Endothelial cell (in vitro differentiated cells): ENCODE measurements at places on chromosomes 7 and 10. TPM values are rescaled to one million over a fixed set of nuclear protein-coding genes. Genes with fewer than 3 reads are reported as not detected.

DNA sequence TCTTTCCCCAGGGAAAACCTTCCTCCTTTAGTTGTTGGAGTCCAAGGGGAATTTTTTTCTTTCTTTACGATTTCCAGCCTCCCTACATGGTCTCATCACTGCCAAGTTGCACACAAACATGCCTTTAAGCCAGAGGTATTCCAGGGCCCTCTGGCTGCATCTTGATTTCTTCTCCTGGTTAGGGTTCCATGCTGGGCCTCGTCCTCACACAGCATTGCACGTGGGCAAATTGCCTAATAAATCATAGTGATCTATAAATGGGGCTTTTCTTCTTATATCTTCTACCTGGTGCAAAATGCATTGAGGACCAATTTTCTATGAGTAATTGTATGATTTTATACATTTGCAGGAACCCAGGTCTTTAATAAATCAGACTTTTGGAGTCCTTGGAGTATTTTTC is 284.2 kb downstream of the C7orf25 start:
- H3K36me3 ChIP-seq = no peaks in the 10 kb centered on the region
- H3K4me3 ChIP-seq = no peak overlapping the region
- peaks cover 4% of the 10 kb centered on the region for H3K27me3 ChIP-seq
- no peaks in the 10 kb centered on the region for H3K4me1 ChIP-seq
- DNase-seq = no peak

- H3K4me3 ChIP-seq = no peak overlapping the region
- no peak overlapping the region for H3K27ac ChIP-seq
- peaks cover 22% of the 10 kb centered on the region for H3K4me1 ChIP-seq
- H3K36me3 ChIP-seq = peaks cover 4% of the 10 kb centered on the region
- no peak for DNase-seq
These were observed 85.5 kb downstream of the SLC25A13 start for GRCh38 chr7:96236198-96237039.

- H3K27me3 ChIP-seq = peaks cover 14% of the 10 kb centered on the region
- no peak for DNase-seq
- H3K4me1 ChIP-seq = no peaks in the 10 kb centered on the region
- peaks cover 25% of the 10 kb centered on the region for H3K36me3 ChIP-seq
- no peak overlapping the region for H3K4me3 ChIP-seq
These were observed 206.0 kb downstream of the ZMYND11 start for GRCh38 chr10:341081-341740.

DNA sequence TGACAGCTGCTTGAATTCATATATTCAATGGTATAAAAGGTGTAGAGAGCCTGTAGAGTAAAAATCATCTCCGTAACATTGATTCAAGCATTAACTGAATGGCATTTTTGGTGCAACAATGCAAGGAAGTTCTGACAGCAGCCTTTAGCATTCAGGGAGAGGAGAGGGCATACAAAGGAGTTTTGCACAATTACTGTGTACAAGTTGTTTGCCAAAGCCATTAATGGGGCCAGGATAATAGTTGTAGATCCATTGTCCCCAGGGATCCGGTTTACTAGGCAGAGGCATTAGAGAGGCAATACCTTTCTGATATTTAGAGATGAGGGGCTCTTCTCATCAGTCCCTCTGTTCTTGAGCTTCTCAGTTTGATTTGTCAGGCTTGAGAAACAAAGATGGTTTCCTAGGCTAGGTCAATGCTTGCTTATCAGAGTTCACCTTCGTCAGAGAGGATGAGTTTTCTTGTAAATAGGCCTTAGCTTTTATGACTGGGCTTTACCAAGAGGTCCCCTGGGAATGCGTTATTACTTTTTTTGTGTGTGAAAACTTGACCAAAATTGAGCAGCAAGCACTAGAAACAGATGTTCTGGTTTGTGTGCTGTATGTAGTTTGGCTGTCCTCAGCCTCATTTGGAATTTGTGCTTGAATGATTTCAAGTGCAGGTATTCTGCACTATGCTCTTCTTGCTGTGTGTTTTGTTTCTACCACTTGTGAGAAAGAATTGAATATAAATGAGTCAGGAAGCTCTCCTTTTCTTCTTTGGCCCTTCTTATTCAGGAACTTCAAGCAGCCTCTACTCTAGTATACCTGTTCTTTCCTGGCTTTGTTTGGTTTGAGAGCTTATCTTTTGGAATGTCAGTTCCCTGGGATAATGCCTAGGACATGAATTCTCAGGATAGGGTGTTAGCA is 32.0 kb downstream of the SND1 start:
- peaks cover 37% of the 10 kb centered on the region for H3K36me3 ChIP-seq
- peak overlapping the region; percentile 74 for H3K4me3 ChIP-seq
- no peak for DNase-seq
- peaks cover 9% of the 10 kb centered on the region for H3K27me3 ChIP-seq

DNA sequence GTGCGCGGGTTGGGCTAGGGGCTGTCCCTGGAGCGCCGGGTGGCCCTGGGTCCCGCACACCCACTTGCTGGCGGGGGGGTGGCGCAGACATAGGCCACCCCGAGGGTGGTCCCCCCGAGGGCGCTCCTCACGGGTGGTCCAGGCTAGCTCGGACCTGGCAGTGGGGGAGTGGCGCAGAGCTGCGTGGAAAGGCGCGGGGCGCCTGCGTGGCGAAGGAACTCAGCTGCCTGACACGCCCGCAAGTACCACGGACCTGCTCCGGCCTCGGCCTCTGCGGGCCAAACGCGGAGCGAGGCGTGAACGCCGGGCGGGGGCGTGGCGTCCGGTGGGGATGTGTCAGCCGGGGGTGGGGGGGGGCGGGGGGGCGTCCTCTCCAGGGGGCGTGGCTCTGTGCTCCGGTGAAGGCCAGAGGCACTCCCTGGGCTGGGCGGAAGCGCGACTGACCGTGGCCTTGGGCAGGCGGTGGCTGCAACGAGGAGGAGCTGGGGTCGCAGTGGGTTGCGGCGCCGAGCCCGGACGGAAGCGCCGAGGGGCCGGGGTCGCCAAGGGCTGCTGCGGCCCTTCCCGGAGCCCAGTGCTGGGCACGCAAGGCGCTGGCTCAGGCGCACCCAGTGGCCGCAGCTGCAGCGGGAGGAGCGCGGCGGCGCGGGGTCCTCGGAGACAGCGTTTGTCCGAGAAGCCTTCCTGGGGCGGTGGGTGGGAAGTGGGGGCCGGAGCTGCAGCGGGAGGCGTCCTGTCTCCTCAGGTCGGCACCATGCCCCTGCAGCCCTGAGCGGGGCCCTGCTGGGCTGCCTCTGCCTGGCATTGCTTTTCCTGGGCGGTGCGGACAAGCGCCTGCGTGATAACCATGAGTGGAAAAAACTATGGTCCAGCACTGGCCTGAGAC is 58.9 kb upstream of the NUPR2 start:
- H3K27me3 ChIP-seq = peaks cover 8% of the 10 kb centered on the region
- no peak for DNase-seq
- no peak overlapping the region for H3K4me3 ChIP-seq
- H3K27ac ChIP-seq = no peak overlapping the region
- H3K36me3 ChIP-seq = peaks cover 19% of the 10 kb centered on the region

- no peak overlapping the region for H3K27ac ChIP-seq
- peak overlapping the region; percentile 84 for H3K4me3 ChIP-seq
- peaks cover 3% of the 10 kb centered on the region for H3K36me3 ChIP-seq
- no peak for DNase-seq
These were observed 1.3 kb upstream of the NMT2 start for GRCh38 chr10:15169555-15170401.

DNA sequence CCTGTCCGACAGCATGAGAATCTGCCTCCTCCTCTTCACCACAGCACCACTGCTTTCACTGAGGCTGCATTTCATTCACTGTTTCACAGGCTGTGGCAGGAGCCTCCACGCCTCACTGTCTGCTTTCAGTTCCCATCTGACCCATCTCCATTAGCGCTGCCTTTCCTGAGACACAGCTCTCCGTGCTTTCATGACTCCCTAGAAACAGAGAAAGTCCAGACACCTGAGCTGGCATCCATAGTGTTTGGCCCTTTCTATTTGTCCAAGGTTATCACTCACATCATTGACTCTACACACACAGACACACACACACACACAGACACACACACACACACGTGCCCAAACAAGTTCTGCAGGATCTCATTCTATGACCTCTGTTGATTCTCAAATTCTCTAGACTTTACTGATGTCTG is 5.2 kb downstream of the LGI1 start:
- DNase-seq = no peak
- no peaks in the 10 kb centered on the region for H3K27me3 ChIP-seq
- no peak overlapping the region for H3K4me3 ChIP-seq
- H3K36me3 ChIP-seq = no peaks in the 10 kb centered on the region
- H3K4me1 ChIP-seq = peaks cover 7% of the 10 kb centered on the region
- H3K27ac ChIP-seq = no peak overlapping the region

DNA sequence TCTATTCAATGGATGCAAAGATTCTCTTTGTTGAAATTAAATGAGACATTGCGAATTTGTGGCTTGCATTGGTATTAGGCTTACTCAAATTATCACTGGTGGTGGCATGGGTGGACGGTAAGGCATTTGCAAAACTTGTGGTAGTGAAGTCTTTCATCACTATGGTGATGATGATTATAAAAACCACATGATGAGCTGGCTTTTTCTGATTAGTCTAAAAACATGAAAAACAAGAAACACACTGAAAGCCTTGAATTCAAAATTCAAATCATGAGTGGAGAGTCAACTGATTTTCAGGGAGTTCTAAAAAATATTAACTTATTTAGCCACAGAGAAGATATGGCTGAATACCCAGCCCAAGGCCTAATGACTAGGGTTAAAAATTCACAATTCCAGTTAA is 99.8 kb upstream of the HGF start:
- H3K27me3 ChIP-seq = no peaks in the 10 kb centered on the region
- H3K4me3 ChIP-seq = no peak overlapping the region
- no peak overlapping the region for H3K27ac ChIP-seq
- no peak for DNase-seq
- H3K36me3 ChIP-seq = no peaks in the 10 kb centered on the region

- peak overlapping the region; percentile 22 for H3K4me3 ChIP-seq
- peaks cover 10% of the 10 kb centered on the region for H3K27me3 ChIP-seq
- H3K4me1 ChIP-seq = peaks cover 46% of the 10 kb centered on the region
- H3K36me3 ChIP-seq = no peaks in the 10 kb centered on the region
These were observed 29.7 kb downstream of the TRIM8 start for GRCh38 chr10:102673819-102674511.

GRCh38 chr10:58239561-58240169 is 28.0 kb downstream of the IPMK start:
- H3K36me3 ChIP-seq = peaks cover 19% of the 10 kb centered on the region
- peaks cover 13% of the 10 kb centered on the region for H3K4me1 ChIP-seq
- H3K27ac ChIP-seq = no peak overlapping the region
- peaks cover 5% of the 10 kb centered on the region for H3K27me3 ChIP-seq

GRCh38 chr10:22193945-22194344 is 23.9 kb downstream of the EBLN1 start:
- H3K36me3 ChIP-seq = no peaks in the 10 kb centered on the region
- no peak overlapping the region for H3K27ac ChIP-seq

DNA sequence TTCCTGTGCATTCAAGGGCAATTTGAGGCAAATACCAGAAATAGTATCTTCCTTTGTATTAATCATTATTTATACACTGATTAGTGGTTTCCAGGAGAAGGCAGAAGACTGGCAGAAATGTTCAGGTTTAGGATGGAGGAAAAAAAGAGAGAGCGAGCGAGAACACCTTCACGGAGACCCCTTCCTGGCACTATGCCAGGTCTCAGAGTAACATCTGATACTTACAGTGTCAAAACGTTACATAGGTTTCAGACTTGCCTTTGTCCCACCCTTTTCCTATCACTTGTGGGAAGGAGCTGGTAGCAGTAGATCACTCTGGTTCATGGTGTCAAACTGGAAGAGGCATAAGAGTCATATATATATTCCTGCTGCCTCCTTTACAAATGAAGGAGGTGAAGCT is 652 bp downstream of the OR2A12 start:
- no peaks in the 10 kb centered on the region for H3K4me1 ChIP-seq
- H3K4me3 ChIP-seq = no peak overlapping the region
- no peaks in the 10 kb centered on the region for H3K27me3 ChIP-seq
- no peak for DNase-seq
- H3K36me3 ChIP-seq = no peaks in the 10 kb centered on the region

DNA sequence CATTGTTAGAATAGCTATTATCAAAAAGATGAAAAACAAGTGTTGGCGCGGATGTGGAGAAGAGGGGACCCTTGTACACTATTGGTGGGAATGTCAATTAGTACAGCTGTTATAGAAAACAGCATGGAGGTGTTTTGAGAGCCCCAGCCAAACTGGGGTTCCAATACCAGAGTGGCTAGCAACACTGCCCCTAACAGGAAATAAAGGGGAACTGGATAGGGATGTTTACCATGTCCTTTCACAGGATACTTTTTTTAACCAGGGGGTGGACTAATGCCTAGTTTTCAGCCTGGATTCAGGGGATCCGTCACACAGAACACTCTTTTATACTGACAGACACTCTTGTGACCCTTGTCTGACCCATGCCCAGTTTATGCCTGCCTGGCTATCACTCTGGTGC is 6.9 kb upstream of the GSTK1 start:
- H3K4me3 ChIP-seq = no peak overlapping the region
- peaks cover 10% of the 10 kb centered on the region for H3K4me1 ChIP-seq
- H3K27ac ChIP-seq = no peak overlapping the region
- H3K27me3 ChIP-seq = peaks cover 1% of the 10 kb centered on the region
- DNase-seq = no peak
- H3K36me3 ChIP-seq = no peaks in the 10 kb centered on the region

GRCh38 chr10:126017961-126018560 is 121.7 kb downstream of the FANK1 start:
- peaks cover 3% of the 10 kb centered on the region for H3K27me3 ChIP-seq
- DNase-seq = no peak
- H3K4me1 ChIP-seq = peaks cover 18% of the 10 kb centered on the region
- no peak overlapping the region for H3K4me3 ChIP-seq
- peaks cover 30% of the 10 kb centered on the region for H3K36me3 ChIP-seq

DNA sequence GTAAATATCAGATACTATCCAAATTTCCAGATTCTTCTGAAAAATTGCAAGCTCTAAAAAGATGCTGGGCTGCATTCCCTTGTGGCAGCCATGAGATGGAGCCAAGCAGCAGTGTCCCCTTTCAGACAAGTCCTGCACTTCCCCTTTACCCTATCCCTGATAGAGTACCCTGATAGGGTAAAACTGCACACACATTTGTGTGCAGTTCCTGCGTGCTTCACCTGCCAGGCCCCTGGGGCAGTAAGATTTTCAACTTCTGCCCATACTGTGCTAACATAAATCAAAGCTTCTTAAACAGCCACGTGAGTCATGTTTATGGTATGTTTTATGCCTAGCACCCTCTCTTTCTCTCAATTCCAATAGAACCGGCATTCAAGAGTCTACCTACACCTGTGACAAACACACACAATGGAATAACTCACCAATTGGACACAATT is 52.2 kb downstream of the IFIT5 start:
- peaks cover 4% of the 10 kb centered on the region for H3K4me1 ChIP-seq
- DNase-seq = no peak
- no peak overlapping the region for H3K27ac ChIP-seq
- H3K27me3 ChIP-seq = no peaks in the 10 kb centered on the region
- H3K4me3 ChIP-seq = no peak overlapping the region
- H3K36me3 ChIP-seq = no peaks in the 10 kb centered on the region

GRCh38 chr7:84042110-84042539 is 152.5 kb downstream of the SEMA3A start:
- no peak overlapping the region for H3K27ac ChIP-seq
- no peak overlapping the region for H3K4me3 ChIP-seq
- H3K27me3 ChIP-seq = no peaks in the 10 kb centered on the region
- H3K4me1 ChIP-seq = peaks cover 14% of the 10 kb centered on the region

The EPO gene
- total RNA-seq = 0.33 TPM

The GATA3 gene
- total RNA-seq = 70.9 TPM

The NPC1L1 gene
- not detected for total RNA-seq

The MYH16 gene
- total RNA-seq = not detected

The SRPK2 gene
- total RNA-seq = 70.5 TPM

The OGDHL gene
- 7.5 TPM for total RNA-seq

The SLC16A12 gene
- 0.21 TPM for total RNA-seq

The LRRC18 gene
- not detected for total RNA-seq

The CPEB3 gene
- total RNA-seq = 2.4 TPM
